ENCODE measurements at places on chromosomes 2 and 18. TPM values are rescaled to one million over a fixed set of nuclear protein-coding genes. Genes with fewer than 3 reads are reported as not detected.

DNA sequence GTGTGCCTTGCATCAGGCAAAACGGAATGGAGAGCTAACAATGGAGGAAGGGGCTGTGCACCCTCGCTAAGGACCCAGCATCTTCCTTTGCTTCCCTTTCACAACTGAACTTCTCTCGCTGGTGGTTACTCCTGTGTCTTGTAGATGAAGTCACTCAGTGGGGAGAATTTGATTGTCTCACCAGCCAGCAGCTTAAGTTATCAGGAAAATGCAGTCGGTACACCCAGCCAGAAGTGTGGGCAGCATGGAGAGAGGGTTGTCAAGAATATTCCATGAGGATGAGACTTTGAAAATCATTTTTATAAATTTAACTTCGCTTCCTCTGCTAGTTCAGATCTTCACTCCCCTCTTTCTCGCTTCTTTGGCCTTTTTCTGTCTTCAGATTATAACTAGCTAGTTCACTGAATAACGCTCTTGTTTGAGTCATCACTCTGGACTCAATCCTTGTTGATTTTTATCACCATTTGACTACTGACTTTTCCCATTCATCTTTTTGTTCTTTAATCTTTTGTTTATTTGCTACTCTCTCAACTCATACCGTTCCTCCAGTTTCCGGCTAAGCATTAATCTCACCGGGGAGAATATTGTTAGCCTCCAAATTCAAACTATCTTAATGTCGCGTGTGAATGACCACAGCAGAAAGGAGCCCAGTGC lies 221.7 kb downstream of the CD226 start:
- no peak for DNase-seq

DNA sequence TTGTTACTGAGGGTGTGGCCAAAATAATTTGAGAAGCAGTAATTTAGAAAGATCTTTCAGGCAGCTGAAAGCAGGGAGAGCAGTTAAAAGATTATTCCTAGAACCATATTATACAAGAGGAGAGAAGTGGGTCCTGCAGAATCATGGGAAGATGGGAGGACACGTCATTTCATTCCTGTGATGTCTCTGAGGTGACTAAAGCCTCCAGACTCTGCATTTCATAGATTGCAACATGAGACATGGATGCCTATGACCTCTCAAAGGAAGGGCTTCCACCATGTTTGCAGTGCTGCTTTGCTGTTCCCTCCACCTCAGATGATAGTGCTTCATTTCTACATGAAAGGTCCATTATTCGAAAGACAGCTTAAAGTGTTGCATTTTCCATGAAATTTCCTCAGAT lies 788.4 kb downstream of the TSN start:
- peak; percentile 52 for DNase-seq

DNA sequence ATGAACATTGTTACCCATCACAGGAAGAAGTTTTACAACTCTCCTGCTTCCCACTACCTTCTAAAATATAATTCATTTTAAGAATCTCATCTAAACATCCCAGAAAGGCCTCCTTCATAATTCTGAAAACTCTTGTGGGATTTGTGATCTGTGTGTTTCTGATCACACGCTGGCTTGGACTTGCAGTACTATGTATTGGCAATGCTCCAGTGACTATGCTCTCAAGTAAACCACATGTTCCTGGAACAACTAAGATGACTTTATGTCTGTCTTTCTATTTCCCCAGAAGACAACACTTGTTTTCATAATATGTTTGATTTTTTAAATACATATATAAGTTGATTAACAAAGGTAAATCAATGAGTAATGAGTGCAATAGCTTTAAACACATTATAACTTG lies 376.6 kb upstream of the NETO1 start:
- peak; percentile 34 for DNase-seq

Gene GREB1L
- total RNA-seq: not detected

Gene NGEF
- 1.1 TPM for total RNA-seq

Gene C2orf66
- not detected for total RNA-seq
